ENCODE measurements at places on chromosomes 7 and 10.

DNA sequence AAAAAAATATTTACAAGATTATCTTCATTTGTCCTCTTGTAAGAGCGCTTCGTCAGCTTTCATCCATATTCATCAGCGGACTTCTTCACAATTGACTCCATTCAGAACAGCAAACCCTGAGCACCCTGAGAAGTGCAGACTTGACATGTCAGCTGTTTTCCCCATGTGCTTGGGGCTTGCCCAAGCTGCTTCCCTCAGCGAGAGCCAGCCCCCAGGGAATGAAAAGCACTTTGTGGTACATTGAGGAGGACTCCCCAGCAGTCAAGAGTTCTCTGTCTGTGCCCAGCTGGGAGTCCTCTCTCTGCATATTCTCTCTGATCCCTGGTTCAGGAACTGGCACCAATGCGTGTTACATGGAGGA is 22.7 kb downstream of the HKDC1 start:
- DNase-seq, result no peak

- no peak for DNase-seq
These were observed 630.6 kb upstream of the PHF14 start for GRCh38 chr7:10343108-10343507.

DNA sequence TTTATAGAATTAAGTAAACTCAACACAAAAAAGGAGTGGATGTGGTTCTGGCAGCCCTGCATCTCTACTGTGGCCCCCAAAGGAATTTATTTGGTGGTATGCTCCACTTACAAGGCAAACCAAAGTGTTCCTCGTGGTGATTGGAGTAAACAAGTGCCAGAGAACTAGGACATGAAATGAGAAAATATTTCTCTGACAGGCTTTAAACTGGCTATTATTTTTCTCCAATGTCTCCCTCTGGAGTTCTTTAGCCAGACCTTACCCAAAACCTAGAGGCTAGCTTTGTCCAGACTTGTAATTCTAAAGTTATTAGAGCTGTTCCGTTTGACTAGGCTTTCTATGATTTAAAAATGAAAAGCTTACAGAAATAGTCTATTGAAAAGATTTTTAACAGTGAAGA is 990.1 kb downstream of the CNTNAP2 start:
- DNase-seq, result no peak

GRCh38 chr7:12893292-12893691 is 205.9 kb downstream of the ARL4A start:
- no peak for DNase-seq

- no peak for DNase-seq
These were observed 874 bp upstream of the RBP3 start for GRCh38 chr10:47347303-47347675.

DNA sequence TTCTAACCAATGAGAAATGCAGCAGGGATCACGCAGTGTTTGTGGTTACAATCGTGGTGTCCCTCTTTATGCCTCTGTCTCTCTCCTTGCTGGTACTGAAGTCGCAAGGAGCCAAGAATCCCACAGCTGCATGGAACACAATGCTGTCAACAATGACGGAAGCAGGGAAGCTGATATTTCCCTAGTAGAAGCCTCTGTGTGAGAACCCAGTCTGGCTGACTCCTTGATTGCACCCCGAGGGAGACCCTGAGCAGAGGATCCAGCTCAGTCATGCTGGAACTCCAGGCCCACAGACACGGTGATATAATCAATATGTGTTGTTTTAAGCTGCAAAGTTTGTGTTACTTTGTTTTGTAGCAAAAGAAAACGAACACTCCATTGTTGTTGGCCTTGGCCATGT is 677.9 kb downstream of the PARD3 start:
- DNase-seq, result no peak

- no peak for DNase-seq
These were observed 115.5 kb upstream of the ADARB2 start for GRCh38 chr10:1852841-1853240.

DNA sequence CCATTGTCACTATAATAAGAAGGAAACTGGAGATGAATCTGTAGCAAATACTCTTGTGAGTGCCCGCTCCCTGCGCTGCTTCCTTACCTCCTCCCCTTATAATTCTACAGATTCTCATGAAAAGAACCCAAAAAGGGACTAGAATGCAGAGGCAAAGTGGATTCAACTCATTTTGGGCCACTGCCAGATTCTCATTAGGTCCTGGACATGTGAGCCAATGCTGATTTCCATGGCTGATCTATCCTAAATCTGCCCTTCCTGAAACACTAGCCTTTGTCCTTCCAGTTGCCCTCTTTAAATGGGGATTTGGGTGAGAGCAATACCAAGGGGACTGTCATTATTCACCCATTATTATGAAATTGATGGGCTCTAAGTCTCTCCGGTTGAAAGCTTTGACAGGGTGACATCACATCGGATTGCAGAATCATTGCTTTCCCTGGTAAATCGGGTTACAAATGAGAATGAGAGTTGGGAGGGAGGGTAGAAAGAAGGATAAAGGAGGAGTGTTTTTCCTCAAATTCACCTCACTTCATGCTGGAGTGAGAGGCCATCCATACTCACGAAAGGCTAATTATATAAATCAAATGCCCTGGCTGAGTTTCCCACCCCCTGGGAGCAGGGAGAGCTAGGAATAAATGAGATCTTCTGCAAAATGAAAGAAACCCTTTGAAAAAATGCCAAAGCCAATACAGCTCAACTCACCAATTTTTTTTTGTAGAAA is 37.5 kb downstream of the PTN start:
- no peak for DNase-seq

GRCh38 chr10:47008769-47009168 is 97.5 kb downstream of the PTPN20 start:
- DNase-seq, result no peak

DNA sequence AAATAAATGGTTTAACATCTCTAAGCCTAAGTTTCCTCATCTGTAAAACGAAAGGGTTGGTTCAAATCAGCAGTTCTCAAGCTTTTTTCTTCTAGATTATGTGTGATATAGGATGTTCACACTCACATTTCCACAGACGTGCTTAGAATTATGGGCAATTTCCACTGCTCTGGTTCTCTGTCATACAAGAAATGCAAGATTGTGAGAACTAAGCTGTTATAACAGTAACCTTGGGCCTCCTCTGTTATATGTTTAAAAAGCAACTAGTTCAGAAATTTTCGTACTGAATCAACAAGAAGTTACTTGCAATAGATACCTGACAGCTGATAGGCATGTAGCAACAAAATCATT is 33.7 kb downstream of the ADD3 start:
- DNase-seq, result no peak

GRCh38 chr10:6980353-6980752 is 400.3 kb upstream of the PRKCQ start:
- DNase-seq, result no peak

DNA sequence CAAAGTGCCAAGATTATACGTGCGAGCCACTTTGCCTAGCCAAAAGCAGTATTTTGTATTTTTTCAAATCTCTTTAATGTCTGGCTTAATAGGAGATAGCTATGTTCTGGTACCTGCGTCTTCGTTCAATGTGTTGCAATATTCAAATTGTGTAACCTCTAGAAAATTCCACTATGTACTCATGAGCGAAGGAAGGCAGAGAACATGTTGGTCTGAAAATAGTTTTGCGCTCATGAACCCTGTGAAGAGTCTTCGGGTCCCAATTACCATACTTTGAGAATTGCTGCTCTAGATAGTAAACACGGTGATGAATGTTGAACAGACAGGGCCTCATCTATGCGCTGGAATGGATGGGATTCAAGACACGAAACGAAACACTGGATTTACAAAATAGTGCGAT is 2.7 kb upstream of the SUV39H2 start:
- DNase-seq, result no peak

DNA sequence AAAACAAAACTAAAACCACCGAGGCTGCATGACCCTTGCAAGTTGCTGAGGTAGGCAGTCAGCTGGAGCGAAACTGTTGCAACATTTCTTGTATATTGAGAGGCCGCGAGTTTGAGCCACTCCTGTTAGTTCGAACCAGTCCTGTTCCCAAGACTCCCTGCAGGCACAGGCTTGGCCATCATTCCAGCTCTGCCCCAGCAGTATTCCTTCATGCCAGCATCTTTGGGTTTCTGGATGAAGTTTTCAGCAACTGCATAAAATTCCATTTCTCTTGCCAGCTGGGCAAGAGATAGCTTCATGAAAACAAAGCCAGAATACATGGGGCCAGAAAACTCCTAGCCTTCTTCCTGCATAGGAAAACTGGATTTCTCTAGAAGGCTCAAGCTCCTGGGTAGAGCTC is 207.6 kb downstream of the FRMD4A start:
- DNase-seq, result no peak

DNA sequence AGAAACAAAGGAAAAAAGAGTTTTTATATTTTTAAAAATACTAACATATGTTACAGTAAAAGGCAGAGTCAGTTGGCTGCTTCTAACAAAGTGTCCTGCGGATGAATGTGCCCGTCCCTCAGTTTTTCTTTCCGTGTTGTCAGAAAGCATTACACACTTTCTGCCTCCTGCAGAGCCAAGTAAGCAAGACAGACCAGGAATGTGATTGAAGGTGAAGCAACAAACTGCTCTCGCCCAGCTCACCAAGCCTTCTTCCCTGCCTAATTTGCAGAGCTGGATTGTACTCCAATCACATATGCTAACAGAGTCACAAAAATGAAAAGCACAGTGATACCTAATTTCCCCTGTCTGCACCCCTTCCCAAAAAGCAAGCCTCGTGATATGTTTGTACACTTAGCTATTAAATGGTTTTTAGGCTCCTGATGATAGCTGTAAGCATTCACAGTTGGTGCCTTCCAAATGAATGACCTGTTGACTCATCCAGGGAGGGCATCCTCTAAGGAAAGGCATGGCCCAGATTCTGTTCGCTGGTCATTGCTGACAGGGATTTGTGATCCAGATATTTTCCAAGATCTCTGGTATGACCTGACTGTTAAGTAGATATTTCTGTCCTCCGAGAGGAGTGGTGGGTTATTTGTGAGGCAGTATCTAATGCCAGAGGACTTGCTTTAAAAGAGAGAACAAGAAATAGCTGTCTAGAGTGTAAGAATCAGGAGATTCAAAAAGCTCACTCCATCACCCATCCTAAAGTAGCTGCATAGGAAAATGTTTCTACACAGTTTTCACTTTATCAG is 187.3 kb upstream of the PLXDC2 start:
- DNase-seq, result no peak

DNA sequence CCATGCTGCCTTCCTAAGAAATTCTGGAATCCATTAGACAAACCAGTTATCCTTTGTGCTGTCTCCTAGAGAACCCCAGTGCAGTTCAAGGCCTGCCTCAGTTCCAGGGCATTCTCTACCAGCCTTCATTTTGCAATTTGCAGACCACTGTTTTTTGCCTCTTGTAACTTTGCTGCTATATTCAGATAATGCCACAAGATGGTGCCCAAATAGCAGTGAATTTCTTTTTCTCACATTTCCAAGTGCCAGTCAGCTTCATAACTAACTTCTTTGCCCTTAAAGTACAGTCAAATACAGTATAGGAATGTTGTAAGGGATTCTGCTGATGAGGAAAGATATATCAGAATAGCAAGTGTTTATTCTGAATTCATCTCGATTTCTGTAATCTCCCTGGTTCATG is 25.2 kb downstream of the LOXL4 start:
- DNase-seq, result no peak

- DNase-seq, result no peak
These were observed 31.1 kb upstream of the RHEB start for GRCh38 chr7:151550656-151551286.

GRCh38 chr7:17320657-17321056 is 22.2 kb downstream of the AHR start:
- no peak for DNase-seq

- no peak for DNase-seq
These were observed 10.3 kb downstream of the MICALL2 start for GRCh38 chr7:1448958-1449357.

- DNase-seq, result no peak
These were observed 99.8 kb downstream of the KMT2C start for GRCh38 chr7:152335900-152336571.

DNA sequence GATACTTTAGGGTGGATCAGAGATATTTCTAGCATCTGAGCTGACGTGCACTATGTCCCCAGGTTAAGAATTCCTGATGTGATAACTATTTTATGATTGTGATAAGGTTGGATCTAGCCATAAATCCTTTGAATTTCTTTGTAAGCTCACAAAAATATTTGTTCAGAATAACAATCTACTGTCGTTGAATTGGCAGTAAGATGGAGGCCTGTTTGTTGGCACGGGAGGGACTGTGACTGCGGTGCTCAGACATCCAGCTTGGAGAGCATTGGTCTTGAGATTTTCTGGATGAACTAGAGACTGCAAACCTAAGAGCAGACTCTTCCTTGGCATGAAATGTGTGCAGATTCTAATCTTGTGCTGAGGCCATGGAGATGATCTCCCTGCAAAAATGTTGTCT is 131.1 kb downstream of the LRRC4 start:
- DNase-seq, result no peak
